Left renal pelvis (tissue), 4 donors: ENCODE measurements at places on chromosomes 6 and 20. TPM values are rescaled to one million over a fixed set of nuclear protein-coding genes. Genes with fewer than 3 reads are reported as not detected.

DNA sequence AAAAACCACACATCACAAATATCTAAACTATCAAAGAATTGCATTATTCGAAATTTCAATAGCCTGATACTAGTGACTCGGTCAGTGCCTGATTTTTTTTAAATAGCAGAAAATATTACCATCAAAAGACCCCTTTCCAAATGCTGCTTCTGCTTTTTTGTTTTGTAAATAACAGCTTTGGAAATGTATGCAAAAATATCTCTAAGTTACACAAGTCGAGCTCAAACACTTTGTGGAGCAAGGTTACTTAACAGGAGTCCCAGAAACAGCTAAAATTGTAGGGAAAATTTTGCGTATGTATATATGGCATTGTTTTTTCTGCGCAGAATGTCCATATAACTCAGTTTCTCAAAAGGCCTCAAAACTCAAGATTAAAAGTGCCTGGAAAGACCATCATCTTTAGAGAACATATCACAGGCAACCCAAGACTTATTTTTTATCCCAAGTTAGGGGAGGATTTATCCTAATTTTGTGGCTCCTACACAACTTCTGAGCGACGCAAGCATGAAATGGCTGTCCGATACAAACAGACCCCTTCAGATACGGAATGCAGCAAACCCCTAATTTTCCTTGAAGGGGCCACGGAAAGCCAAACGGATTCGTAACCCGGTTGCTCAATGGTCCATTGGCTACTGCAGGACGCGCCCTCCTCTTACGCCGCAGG, 1.3 kb downstream of the CEP85L start:
- peak; percentile 59 for DNase-seq

DNA sequence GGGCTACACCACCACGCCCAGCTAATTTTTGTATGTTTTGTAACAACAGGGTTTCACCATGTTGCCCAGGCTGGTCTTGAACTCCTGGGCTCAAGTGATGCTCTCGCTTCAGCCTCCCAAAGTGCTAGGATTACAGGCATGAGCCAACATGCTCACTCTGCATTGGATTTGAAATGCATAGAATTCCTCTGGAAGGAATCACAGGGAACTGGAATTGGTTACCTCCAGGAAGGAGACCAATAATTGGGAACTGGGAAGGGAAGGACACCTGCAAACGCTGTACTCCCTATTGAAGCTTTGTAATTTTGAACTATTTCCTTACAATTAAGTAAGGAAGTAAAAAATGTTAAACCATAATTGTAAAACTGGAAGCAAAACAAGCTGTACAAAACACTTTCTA, 12.3 kb upstream of the TP53INP2 start:
- no peak for DNase-seq

GRCh38 chr20:14865169-14865568, 527.8 kb upstream of the FLRT3 start:
- no peak for DNase-seq

DNA sequence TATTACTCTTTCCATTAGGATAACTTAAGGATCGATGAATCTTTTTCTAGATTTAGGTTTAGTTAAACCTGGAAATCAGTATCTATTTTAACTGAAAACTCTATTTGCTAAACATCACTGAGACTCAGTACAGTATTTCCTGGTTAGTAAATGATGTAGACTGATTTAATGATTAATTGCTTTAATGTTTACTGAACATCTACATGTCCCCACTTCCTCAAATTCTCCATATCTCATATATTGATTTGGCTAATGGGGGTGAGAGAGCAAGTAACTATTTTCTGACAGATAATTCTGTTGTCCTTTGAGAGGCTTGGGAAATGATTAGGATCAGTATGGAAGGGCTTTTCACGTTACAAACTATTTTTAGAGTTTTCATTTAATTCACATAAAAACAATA, 10.3 kb downstream of the MKKS start:
- no peak for DNase-seq

GRCh38 chr6:14635934-14636591, 518.5 kb downstream of the CD83 start:
- no peak for DNase-seq

DNA sequence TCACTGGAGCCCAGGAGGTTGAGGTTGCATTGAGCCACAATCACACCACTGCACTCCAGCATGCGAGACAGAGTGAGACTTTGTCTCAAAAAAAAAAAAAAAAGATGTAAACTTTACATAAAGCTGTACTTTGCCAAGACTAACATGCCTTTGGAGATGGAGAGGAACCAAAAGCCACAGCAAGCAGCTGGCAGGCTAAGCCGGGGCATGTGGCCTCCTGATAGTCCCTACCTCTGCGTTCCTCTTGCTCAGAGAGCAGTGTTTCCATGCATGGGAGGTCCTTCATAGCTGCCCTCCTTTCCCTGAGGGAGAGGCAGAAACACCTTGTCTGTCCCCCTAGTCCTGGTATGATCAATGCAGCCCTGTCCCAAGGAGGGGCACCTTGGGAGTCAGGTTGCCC, 35.2 kb downstream of the SPATA2 start:
- DNase-seq: no peak

DNA sequence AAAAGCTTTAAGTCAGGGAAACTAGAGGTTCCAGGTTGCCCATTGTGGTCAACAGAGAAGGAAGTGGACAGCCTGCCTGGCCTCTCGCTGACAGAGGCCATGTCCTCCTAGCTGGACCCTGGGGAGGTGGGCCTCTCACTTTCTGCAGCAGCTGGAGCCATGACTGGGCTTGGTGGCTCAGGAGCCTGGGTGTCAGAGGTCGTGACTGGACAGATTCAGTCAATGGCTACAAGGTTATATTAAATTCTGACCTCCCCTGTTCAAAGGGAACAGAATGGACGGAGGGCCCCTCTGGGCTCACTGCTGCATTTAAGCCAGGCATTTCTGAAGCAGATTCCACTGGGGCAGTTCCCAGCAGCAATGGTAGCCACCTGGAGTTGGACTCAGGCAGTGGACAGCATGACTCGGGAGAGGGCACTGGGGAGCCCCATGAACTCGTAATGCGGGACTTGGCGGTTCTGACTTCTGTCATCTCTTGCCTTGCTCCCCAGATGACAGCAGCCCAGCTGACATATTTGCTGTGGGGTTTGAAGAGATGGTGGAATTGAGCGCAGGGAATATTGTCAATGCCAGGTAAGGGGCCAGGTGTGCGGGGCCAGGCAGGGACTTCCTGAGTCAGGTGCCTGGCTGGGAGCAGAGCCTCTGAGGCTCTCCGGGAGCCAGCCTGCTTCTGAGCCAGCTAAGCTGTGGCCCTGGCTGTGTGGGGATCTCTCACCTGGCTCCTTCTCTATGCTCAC, 86.7 kb downstream of the SYNJ2 start:
- no peak for DNase-seq

GRCh38 chr6:34132486-34133185, 13.3 kb downstream of the GRM4 start:
- no peak for DNase-seq

NCOA7 gene
- polyA plus RNA-seq: 54.6 TPM

RGL2 gene
- 96.7 TPM for polyA plus RNA-seq

SEL1L2 gene
- polyA plus RNA-seq: not detected

DNA sequence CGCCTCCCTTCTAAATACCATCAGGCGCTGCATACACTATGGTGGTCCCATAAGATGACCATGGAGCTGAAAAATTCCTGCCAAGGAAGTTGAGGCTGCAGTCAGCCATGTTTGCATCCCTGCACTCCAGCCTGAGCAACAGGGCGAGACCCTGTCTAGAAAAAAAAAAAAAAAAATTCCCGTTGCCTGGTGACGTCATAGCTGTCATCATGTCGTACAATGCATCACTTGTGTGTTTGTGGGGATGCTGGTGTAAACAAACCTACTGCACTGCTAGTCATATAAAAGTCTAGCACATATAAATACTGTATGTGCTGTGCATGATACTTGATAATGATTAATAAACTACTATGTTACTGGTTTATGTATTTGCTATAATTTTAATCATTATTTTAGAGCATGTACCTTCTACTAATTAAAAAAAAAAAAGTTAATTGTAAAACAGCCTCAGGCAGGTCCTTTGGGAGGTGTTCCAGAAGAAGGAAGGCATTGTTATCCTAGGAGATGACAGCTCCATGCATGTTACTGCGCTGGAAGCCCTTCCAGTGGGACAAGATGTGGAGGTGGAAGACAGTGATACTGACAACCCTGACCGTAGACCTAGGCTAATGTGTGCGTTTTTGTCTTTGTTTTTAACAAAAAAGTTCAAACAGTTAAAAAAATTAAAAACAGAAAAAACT, 132.6 kb downstream of the BANF2 start:
- DNase-seq: no peak

- no peak for DNase-seq
These were observed 20.0 kb downstream of the TAF4 start for GRCh38 chr20:62045529-62046285.

DNA sequence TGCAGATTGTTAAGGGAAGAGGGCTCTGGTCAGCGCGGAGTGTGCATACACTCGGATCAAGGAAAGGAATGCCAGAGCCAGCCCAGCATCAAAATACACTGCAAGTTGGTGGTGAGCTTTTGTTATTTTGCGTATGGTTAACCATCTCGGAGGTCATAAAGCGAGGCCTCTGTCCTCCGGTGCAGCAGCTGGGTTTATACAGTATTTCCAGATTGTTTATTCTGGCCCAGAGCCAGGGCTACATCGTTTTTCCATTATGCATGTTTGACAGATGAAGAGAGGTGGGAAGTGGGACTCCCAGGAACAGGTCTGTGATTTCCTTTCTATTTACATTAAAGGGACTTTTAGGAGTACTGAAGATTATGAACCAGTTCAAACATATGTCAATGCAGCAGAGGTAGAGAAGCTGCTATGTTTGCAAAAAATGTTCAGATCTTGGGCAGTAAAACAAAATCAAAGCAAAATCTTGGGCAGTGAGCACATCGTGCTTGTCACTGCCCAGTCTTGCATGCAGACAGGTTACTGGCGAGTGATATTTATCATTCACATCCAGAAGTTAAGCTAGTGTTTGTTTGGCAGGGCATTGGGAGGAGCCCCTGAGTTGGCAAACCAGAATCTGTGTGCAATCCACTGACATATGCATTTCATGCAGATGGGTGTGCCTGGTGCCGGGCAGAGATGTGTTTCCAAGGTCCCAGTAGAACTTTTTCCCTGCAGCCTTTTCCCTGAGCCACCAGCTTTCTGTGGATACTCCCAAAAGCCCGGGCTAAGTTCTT, 256.3 kb upstream of the TAB2 start:
- no peak for DNase-seq

OOEP gene
- not detected for polyA plus RNA-seq

DNA sequence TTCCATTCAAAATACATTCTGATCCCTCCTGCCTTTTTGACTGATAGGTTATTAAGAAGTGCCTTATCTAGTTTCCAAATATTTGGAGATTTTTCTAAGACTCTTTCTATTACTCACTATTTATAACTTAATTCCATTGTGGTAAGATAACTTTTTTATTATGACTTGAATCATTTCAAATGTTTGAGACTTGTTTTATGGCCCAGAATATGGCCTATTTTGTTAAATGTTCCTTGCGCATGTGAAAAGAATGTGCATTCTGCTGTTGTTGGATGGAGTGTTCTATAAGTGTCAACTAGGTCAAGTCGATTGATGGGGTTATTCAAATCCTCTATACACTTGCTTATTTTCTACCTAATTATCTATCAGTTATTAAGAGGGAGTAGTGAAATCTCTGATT, 13.1 kb upstream of the TCP11 start:
- DNase-seq: no peak

DNA sequence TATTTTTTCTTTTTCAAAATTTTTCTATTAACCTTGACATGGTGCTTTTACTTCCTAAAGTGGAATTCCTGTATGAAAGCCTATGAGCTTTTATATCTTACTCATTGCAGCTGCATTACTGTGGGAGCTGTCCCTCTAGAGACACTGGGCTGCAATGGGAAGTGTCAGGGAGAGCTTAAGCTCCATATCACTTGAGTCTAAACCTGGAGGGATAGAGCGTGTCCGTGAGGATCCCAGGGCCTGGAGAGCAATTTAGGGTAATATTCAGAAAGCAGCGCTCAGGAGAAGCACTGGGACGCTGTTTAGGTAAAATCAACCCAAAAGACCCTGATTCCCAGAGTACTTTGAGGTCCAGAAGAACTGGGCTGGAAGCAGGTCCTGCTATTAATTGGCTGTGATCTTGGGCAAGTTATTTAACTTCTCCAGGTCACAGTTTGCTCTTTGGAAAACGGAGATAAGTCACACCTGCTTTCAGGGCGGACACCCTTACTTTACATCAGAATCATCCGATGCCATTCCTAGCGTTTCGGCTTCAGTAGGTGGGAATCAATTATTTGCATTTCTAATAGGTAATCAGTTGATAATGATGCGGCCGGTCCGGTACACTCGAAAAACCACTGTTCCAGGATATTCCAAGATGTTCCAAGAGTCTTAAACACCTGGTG, 628 bp upstream of the ERGIC3 start:
- no peak for DNase-seq

- no peak for DNase-seq
These were observed 55.7 kb downstream of the CD40 start for GRCh38 chr20:46173652-46174468.

- no peak for DNase-seq
These were observed 171.4 kb downstream of the GMPR start for GRCh38 chr6:16409531-16410441.

DNA sequence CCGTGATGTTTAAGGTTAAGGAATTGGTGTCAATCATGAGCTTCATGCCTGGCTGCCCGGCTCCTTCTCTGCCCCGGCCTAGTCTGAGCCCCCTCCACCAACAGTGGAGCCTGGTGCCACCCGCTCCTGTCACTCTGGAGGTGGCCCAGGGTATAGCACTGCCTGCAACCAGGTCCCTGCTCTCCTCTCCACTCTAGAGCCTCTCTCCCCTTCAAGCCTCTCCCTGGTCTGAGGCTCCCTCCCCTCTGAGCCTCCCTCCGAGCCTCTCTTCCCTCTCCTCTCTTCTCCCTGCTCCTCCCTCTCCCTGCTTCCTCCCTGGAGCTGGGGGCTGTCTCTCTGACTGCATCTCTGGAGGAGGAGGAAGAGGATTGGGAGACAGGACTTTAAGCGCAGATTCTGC, 31.3 kb upstream of the MRGBP start:
- no peak for DNase-seq

NT5E gene
- 3.9 TPM for polyA plus RNA-seq

DNA sequence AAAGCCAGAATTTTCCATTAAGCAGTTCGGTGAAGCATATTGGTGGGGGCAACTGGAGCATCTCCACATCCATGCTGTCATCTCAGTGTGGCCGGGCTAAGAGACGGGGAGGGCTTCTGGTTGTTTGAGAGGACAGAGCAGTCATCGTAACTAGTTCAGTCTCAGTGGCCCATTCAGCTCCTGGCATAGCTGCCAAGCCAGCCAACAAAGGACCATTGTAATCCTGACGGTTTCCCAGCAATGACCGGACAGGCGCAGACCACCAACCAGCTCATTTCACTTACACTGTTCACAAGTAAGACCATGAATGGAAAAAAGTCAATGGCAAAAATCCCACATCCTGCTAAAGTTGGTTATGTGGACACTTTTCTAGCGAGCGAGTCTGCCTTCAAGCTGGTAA, 14.9 kb upstream of the HDDC2 start:
- DNase-seq: no peak
